ENCODE measurements at places on chromosomes 5 and 9.

- DNase-seq, result no peak
Measured at GRCh38 chr9:109349421-109349846, 28.6 kb upstream of the EPB41L4B start.

- DNase-seq, result no peak
Measured at GRCh38 chr5:73488806-73489205, 9.4 kb upstream of the BTF3 start.

DNA sequence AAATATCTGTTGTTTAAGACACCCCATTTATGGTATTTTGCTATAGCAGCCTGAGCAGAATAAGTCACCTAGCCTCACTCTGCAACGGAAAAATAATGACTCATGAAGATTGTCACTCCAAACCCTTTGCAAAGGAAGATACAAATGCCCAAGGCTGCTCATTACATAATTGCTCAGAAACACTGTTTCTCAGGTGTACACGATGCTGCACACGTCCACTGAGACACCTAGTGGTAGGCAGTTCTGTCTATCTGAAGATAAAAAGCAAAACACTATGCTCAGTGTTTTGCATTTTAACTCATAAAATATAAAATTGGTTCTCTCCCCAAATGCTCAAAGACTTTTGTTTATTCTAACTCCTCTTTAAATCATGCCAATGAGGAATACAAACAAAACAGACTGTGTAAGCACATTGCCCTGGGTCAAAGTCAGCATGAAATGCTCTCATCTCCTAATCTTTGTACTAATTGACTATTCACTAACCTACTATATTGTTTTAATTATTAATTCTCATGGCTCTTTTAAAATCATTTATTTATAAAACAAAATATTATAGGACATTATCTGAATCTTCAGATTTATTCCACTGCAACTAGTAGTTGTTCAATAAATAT is 7.7 kb upstream of the TSLP start:
- DNase-seq, result no peak

- no peak for DNase-seq
Measured at GRCh38 chr5:3120028-3120427, 368.6 kb upstream of the IRX2 start.

DNA sequence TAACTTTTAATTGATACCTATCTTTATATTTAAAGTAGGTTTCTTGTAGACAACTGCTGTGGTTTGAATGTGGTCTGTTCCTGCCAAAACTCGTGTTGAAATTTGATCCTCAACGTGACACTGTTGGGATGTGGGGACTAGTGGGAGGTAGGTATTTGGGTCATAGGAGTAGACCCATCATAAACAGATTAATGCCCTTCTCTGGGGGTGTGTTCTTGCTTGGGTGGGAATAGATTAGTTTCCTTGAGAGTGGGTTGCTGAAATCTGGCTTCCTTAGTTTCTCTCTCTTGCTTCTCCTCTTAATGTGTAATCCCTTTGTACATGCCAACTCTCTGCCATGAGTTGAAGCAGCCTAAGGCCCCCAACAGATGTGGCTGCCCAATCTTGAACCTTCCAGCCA is 34.6 kb upstream of the IPPK start:
- DNase-seq, result no peak

- DNase-seq, result no peak
Measured at GRCh38 chr9:98805506-98806272, 1.8 kb upstream of the GALNT12 start.

DNA sequence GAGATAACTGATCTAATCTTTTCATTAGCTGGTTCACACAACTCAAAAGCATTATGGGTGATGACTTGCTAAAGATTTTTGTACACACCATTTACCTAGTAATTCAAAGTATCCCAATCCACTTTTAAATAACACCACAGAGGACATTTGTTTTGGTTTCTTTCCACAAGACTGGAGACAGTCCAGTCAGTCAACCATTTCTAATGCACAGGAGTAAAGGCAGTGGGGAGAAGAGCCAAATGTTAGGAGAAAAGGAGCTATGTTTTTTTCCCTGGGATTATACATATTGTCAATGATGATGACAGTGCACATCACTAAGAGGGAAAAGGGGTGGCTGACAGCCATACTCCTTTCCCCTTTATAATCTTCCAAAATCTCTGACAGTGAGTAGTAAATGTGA is 240.9 kb downstream of the GABRB2 start:
- DNase-seq, result no peak

Measured in GF-D8 (cell line).